ENCODE measurements at places on chromosomes 1 and 21.
A peak's percentile ranks its signal among the peaks of the same experiment; 100 is the strongest.

DNA sequence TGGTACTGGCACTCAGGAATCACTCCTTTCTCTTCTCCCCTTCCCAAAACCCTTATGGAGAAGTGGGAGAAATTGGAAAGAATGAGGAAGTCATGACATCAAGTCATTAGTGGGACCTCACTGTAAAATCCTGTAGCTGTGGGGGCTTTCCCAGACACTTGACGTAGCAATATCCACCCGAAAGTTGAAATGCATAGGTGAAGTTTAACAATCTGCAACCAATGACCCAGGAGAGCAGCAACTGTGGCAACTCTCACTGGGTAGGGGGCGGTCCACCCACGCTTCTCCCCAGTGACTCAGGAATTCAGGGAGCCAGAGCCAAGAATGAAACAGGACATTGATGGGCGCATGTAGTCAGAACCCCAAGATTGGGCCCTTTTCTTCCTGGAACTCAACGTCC, 27.0 kb downstream of the ABCA4 start:
- DNase-seq: no peak

- no peak for DNase-seq
Observed at GRCh38 chr1:222370913-222371675, 176.8 kb downstream of the HHIPL2 start.

DNA sequence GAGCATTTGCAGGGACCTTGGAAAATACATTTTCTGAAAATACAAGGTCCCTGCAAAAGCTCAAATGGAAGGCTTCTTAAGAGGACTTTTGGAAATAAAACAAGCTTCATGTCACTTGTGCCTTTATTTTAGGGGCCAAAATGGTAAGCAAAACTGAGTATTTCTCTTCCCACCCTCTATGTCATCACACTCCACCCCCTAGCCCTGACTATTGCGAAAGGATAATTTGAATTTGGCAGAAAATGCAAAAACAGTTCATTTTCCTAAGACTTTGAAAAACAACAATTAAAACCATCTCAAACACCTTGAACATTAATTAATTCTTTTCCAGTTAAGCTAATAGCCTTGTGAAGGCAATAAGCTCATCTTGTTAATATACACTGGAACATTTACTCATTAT, 201.7 kb downstream of the TM2D1 start:
- DNase-seq: no peak

DNA sequence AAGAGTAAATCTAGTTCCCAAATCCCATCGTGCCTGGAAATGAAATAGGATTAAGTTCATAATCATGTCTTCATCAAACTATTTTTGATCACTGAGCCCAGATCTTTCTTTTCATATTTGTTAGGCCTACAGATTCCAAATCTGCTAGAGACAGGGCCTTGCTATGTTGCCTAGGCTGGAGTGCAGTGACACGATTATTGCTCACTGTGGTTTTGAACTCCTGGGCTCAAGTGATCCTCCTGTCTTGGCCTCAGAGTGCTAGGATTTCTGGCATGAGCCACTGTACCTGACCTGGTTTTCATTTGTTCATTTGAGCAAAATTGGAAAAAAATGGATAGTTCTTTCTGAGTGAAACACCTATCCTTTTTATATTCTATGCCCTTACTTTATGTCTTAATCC, 28.0 kb upstream of the DIPK1A start:
- DNase-seq: no peak

DNA sequence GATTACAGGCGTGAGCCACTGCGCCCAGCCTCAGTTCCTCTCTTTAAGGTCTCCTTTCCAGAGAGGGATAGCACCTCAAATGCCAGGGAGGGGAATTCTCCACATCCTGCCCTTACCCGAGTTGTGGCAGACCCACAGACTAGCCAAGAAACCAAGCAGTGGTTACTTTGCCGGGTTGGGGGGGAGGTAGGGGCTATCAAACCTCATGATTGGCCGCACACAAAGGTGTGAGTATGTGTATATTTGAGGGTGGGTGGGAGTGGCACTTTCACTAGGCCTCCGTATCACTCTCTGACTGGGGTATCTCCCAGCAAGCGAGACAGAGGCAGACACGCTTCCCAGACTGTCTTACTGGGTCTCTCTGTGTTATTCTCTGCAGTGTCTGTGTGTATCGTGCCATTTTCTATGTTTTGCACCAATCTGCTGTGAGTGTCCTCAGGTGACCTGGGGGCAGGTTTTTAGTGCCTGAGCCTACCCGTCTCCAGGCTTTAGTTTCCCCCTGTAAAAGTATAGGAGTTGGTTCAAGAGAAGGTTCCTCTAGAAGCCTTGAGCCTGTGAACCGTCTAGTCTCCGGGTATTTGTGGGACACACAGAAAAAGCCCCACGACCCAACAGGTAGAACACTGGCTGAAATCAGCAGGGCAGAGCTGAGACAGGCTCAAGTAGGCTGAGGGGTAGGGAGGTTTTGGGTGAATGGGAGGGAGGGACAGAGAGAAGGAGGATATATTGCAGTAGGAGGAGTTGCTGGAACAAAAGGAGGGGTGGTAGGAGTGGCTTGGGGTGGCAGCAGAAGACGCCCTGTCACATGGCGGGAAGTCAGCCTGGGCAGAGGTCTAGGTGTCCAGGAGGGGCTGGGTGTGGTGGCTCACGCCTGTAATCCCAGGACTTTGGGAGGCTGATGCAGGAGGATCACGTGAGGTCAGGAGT, 10.3 kb downstream of the LMNA start:
- DNase-seq: no peak

DNA sequence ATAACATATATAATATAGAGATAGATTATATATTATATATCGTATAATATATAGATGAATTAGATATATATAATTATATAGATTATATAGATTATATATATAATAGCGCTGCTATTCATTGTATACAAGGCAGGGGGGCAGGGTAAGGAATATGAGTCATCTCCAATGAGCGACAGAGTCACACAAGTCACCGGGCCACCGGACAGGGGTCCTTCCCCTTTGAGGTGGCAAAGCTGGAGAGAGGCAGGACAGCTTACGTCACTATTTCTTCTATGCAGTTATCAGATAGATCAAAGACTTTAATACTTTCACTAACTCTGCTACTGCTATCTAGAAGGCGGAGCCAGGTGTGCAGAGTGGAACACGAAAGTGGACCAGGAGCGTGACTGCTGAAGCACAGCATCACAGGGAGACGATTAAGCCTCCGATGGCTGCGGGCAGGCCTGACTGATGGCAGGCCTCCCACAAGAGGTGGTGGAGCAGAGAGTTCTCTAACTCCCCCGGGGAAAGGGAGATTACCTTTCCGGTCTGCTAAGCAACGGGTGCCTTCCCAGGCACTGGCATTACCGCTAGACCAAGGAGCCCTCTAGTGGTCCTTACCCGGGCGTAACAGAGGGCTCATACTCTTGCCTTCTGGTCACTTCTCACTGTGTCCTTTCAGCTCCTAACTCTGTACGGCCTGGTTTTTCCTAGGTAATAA, 2154.7 kb downstream of the MRPL39 start:
- DNase-seq: no peak

GRCh38 chr21:39658066-39658465, 45.3 kb downstream of the B3GALT5 start:
- no peak for DNase-seq

GRCh38 chr1:112689842-112690237, 15.4 kb downstream of the MOV10 start:
- no peak for DNase-seq

GRCh38 chr1:91750398-91750996, 135.5 kb downstream of the TGFBR3 start:
- DNase-seq: no peak

DNA sequence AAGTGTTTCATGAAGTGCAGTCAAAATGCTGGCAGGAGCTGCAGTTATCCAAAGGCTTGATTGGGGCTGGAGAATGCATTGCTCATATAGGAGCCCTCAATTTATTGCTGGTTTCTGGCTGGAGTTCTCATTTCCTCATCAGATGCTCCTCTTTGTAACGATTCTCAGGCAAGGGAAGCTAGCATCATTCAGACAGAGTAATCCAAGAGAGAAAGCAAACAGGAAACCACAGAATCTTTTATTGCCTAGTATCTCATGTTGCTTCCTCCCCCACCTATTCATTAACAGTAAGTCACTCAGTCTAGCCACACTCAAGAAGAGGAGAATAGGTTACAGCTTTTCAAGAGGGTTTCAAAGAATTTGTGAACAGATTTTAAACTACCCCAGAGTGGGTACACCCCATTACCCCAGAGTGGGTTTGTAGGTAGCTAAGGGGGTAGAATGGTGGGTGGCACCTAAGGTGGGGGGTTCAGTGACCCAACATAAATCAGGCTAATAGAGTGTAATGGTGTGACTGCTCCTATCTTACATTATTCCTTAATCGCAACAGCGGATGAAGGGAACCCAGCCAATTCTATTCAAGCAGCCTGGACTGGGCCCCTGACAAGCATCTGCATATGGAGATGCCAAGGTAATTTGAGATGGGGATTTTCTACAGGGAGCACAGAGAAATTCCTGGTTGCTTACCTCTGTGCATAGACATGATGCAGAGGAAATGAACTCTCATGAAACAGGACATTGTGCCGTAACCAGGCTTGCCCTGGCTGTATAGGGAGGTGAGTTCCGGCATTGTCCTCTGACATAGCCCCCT, 67.1 kb downstream of the KCNJ15 start:
- no peak for DNase-seq

DNA sequence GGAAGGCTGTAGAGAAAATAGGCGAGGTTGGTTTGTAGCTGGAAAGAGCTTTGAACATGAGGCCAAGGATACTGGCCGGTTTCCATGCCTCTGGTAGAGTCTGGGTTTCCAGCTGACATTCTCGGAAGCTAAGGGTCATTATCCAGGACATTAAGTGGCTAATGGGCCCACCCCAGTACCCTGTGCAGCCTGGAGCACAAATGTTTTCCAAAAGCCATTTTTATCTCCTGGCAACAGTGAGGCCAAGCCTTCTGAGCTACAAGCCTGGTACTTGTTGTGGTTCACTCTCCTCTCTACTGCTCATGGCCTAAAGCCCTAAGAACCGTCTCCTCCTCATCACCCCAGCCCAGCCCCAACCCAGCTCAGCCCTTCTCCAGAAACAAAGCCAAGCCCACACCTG, 122.9 kb downstream of the DMRTA2 start:
- DNase-seq: no peak

DNA sequence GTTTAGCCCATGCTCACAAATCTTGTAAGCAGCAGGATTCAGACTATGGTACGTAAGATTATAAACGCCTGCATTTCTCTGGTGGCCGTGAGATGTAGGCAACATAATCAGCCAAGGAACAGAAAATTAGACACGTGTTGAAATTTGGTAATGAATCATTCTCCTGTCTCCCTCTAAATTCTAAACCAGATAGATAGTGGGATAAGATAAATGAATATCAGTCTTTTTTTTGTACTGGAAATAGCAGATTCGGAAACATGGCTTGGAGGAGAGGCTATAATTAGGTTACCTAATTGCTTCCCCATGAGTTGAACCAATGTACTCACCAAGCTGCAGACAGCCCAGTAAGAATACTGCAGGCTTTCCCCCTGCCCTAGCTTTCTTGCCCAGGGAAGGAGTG, 172.3 kb downstream of the TGFB2 start:
- no peak for DNase-seq

GRCh38 chr1:214002472-214002871, 14.7 kb downstream of the PROX1 start:
- DNase-seq: peak; percentile 65

DNA sequence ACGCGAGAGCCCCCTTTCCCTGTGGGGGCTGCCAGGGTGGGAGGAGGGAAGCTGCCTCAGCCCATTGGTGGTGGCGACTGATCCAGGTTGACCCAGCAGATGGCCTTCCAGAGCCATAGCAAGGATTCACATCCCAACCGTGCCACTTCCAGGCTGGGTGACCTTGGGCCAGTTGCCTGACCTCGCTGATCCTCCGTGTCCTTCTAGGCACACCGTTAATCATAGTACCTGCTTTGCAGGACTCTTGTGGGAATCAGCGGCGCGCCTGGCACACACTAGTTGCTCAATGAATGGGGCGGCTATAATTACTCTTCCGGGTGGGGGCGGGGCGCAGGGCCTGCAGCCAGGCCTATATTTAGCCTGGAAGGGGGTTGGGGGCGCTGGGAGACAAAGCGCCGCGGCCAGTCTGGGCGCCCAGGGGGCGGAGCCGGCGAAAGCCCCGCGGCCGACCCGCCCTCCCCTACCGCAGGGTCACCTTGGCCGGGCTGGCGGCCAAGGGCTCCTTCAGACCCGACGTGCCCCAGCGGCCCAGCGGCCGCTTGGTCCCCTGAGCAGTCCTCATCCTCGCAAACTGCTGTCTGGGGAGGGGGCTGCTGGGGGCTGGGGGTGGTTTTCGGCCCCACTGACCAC, 5.1 kb downstream of the HSPB7 start:
- no peak for DNase-seq

GRCh38 chr21:44520326-44521300, 19.4 kb downstream of the KRTAP10-1 start:
- DNase-seq: no peak

- no peak for DNase-seq
Observed at GRCh38 chr1:15245593-15246360, 1.2 kb upstream of the FHAD1 start.

DNA sequence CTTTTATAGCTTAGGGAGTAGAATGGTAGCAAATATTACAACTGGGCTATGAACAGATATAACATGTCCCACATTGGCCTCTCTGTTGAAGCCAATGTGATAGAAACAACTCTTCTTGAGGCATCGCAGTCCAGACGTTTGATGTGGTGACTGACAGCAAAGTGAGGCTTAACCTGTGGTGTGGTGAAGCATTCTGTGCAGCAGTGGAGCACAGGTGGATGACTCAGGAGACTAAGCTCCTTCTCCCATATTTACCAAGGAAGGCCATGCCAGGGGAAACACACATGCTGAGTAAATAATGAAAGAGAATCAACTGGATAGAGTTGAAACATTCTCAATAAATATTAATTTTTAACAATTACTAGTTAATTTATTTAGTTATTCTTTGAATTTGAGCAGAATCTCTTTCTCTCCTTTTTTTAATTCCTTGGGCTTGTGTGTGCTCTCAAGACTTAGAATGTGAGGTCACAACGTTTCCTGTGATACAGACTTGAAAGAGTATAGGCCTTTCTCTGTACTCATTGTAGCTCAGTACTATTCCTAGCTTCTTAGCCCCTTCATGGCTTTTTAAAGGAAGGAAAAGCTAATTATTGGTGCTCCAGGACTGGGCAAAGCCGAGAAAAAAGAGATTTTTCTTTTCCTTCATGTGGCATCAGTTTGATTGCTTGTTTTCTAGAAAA, 17.6 kb downstream of the CRB1 start:
- DNase-seq: no peak

- DNase-seq: peak; percentile 61
Observed at GRCh38 chr1:235513495-235514366, 9.5 kb upstream of the B3GALNT2 start.

DNA sequence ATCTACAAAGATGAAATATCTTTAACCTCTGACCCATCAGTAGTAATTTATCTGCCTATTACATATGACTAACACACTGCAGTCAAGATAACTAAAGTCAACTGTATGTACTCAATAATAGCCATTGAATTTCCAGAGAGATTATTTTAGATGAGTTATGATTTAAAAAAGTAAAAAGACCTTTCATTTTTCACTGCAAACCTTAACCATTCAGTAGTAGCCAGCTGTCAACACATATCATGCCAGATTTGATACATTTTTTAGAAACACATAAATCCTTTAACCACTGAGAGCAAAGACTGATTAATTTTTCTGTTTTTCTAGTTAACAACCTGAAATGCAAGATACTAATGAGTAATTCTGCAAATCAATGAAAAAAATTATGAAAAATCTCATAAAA, 31.0 kb downstream of the PALMD start:
- DNase-seq: no peak

All from NCI-H1930 (cell line).